AG20443 (cell line): ENCODE measurements at places on chromosomes 5 and 9.

DNA sequence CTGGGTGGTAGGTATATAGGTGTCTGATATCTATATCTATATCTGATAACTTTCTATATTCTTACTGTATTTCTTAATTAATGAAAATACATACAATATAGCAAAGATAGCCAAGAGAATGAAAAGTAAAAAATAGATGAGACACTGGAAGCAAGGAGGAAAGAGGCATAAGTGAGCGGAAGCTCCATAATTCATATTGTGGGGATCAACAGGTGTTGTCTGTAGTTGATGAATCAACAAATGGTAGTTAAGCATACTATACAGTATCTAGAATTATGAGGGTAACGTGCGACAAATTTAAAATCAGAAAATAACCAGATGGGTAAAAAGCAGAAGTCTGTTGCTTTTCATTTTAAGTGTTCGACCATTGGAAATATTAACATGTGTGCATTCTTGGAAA is 7.1 kb downstream of the SPTLC1 start:
- DNase-seq, result no peak

GRCh38 chr9:100445161-100445902 is 18.4 kb downstream of the MSANTD3 start:
- DNase-seq, result no peak

DNA sequence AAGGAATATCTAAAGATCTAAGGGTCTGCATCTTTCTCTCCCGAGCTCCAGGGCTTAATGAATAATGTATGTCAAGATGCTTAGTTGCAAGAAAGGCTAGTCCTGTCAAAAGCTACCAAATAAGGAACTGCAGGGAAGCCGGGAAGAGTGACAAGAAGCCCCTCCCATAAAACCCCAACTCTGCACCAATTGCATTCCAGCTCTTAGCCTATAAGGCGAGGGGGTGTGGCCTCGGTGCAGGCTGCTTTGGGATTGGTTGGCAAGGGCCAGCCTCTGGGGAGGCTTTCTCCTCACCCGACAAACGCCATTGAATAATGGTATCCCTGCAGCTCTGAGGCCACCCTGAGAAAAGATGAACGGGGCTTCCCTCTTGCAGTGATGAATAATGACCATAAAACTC is 416.9 kb downstream of the RAB3C start:
- DNase-seq, result no peak

DNA sequence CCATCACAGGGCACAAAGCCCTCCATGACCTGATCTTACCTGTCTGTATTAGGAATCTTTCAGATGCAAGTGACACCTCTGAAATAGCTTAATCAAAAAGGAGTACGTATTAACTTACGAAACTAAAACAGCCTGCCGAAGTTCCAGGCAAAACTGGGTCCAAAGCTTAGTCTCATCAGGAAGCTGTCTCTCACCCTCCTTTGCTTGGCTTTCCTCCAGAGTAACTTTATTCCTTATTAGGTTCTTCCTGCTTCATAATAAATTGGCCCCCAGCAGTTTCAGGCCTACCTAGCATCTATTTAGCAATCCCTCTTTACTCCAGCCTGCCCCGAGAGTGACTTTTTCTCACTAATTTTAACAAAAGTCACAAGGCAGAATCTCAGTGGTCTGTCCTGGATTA is 58.4 kb upstream of the STK32A start:
- DNase-seq, result no peak

DNA sequence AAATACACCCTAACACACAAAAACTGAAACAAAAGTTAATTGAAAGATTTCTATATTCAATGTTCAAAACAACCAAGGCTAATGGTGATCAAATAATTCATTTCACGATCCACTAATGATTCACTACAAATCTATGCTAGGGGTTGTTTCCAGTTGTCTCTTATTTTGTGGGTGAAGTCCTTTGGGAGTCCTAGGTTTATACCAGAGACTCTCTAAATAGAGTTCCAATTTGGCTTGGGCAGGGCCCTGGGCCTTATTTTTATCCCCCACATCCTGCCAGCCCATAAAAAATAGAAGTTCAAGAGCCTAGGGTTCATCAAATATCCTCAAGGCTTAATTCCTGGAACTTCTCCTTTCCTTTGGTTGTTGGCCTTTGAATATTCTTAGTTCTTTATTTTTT is 26.1 kb downstream of the SREK1IP1 start:
- no peak for DNase-seq

GRCh38 chr9:77807281-77807683 is 159.2 kb upstream of the GNA14 start:
- DNase-seq, result peak; percentile 78

DNA sequence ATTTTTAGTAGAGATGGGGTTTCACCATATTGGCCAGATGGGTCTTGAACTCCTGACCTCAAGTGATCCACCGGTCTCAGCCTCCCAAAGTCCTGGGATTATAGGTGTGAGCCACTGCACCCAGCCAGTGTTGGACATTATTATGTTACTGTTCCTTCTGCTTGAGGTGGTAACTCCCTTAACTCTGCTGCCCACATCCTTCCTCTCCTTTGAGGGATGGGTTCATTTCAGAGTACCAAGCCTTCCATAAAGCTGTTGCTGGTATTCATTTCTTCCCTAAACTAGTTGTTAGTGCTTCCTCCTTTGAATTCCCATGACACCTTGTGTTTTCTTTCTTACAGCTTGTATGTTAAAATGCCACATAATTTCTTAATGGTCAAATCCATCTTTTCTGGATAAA is 54.0 kb downstream of the CTNNA1 start:
- no peak for DNase-seq

- DNase-seq, result no peak
These were observed 7.1 kb downstream of the GTF3C5 start for GRCh38 chr9:133037775-133038515.

DNA sequence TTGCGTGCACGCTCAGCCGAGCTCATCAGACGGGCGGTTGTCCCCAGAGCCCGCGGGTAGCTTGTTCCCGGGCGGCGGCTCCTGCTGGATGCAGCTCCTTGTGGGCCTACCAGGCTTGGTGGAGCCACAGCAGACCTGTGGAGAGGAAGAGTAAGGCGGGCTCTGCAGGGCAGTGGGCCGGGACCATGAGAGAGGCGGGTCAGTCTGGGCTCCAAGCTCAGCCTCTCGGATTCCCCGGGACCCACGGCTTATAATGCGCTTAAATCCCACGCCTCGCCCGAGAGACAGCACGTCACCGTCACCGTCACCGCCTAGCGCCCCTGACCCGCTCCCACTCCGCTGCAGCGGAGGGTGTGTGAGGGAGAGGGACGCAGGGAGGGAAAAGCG is 1.9 kb upstream of the ANKRD18A start:
- DNase-seq, result no peak

- peak; percentile 44 for DNase-seq
These were observed 22.1 kb upstream of the PLPP6 start for GRCh38 chr9:4640027-4640426.

- DNase-seq, result no peak
These were observed 331.3 kb downstream of the NSG2 start for GRCh38 chr5:174376726-174377373.

GRCh38 chr5:89686081-89686765 is 723.3 kb downstream of the CETN3 start:
- DNase-seq, result no peak

DNA sequence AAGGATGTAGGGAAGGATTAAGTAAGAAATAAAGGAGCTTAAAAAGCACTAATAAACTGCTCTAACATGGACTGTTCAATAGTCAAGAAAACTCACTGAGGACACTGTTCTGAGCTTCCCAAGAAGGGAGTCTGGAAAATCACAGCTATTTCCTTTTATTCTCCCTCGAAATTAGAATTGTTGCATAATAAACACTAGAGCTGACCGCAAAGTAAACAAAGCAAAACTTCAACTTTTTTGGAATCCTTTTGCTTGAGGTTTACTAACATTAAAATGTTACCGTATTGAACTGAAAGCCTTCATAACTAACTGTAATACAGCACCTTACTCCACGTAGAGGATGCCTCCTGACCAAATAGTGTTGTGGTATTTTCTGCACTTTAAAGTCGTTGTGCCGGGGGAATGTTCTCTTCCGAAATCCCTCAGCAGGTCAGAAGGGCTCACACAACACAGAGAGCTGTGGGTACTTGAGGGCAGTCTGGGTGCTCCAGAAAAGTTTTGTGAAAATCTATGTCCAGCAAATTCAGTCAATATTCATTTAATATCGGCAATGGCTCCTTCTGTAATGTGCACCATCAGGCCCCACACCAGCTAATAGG is 59.2 kb downstream of the TTLL11 start:
- no peak for DNase-seq

GRCh38 chr5:104048231-104048630 is 485.6 kb upstream of the NUDT12 start:
- DNase-seq, result no peak

- DNase-seq, result no peak
These were observed 197.1 kb downstream of the CEMIP2 start for GRCh38 chr9:71571186-71571585.
